Vagina (tissue), 2 donors: ENCODE measurements at places on chromosomes 5 and 9. TPM values are rescaled to one million over a fixed set of nuclear protein-coding genes. Genes with fewer than 3 reads are reported as not detected.

Gene PRDM9
- total RNA-seq = not detected

DNA sequence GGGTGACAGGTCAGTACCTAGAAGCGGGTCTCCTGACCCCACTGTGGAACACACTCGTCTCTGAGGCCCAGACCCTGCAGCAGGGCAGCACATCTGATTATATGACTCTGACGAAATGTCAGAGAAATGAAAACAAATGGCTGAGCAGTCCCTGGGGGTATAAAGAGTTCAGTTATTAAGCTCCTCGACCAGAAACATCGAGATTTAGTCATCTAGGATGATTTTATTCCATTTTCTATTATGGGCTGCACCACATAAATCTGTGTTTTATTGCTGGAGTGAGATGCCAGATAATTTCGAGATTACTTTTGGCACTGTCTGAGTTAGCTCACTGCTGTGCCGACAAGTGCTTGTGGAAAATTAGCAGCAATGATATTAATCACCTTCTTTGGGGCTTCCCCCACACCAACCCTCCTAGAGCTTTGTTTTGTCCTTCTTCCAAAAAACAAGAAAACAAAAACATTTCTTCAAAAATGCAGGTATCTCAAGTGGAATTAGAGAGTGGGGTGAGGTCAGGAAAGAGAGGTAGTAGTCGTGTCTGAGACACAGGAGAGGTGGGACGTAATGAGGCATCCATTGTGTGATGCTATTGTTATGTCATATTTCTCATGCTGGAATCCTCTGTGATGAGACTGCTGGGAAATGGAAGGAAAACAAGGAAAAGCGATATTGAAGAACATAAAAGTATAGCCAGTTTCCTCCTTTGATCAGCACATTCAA lies 495.5 kb downstream of the DMAC1 start:
- DNase-seq = no peak

Gene CDX1
- not detected for total RNA-seq

Gene PPP3R2
- total RNA-seq = not detected

DNA sequence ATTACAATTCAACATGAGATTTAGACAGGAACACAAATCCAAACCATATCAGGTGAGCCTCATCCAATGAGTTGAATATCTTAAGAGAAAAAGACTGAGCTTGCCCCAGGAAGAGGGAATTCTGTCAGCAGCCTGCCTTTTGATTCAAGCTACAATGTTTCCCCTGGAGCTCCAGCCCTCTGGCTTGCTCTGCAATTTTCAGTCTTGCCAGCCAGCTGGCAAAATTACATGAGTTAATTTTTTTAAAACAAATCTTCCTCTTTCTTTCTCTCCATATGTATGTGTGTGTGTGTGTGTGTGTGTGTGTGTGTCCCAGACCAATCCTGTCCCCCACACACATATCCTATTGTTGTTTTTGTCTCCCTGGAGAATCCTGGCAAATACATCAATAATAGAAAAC lies 313.2 kb downstream of the CDH10 start:
- DNase-seq = no peak

DNA sequence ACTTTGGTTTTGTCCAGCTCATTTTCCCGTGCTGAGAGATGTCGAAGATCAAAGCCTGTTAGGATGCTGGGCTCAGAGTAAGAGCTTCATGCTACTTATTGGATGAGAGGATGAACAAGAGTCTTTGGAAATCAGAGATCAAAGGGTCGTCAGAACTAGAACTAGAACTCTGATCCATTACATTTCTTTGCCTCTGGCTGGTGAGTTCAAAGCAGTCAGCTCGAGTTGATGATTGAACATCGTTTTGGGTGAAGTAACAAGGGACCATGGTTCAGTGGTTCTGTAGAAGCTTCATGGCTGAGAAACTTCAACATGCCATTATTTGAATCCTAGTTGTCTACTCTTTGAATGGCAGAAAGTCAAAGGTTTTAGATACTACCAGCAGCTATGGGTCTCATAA lies 320.3 kb downstream of the ARHGEF28 start:
- no peak for DNase-seq
